ENCODE measurements at places on chromosomes 4 and X. TPM values are rescaled to one million over a fixed set of nuclear protein-coding genes. Genes with fewer than 3 reads are reported as not detected.
A peak's percentile ranks its signal among the peaks of the same experiment; 100 is the strongest.

FRMD7 gene
- total RNA-seq, result not detected

DNA sequence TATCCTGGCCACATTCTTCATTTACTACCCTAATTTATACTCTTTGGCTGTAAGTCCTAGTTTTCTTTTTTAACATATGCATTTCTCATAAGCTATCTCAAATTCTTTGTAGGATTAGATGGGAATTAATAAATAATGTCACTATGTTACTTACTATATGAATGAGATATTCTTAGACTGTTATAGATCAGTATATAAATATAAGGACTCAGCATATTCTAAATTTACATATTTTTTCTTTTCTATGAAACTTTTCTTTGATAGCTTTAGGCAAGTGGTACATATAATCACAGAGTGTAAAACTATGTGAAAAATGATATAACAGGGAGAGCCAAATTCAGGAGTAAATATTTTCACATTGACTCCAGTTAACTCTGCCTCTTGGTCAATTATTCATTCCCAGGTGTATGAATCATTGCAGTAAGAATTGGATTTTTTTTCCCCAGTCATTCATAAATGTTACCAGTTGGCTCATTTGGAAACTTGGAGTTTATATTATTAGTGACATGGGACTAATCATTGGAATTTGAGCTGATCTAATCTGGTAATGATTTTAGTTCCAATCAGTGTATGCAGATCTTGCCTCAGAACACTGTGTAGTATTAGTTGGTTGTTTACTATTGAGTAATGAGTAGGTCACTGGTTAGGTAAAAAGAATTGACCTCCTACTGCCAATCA is 25.3 kb downstream of the FHIP1A start:
- no peak for DNase-seq
- H3K27me3 ChIP-seq, result no peaks in the 10 kb centered on the region
- peaks cover 4% of the 10 kb centered on the region for H3K4me1 ChIP-seq
- no peak overlapping the region for H3K27ac ChIP-seq

PRPS1 gene
- 132 TPM for total RNA-seq

DNA sequence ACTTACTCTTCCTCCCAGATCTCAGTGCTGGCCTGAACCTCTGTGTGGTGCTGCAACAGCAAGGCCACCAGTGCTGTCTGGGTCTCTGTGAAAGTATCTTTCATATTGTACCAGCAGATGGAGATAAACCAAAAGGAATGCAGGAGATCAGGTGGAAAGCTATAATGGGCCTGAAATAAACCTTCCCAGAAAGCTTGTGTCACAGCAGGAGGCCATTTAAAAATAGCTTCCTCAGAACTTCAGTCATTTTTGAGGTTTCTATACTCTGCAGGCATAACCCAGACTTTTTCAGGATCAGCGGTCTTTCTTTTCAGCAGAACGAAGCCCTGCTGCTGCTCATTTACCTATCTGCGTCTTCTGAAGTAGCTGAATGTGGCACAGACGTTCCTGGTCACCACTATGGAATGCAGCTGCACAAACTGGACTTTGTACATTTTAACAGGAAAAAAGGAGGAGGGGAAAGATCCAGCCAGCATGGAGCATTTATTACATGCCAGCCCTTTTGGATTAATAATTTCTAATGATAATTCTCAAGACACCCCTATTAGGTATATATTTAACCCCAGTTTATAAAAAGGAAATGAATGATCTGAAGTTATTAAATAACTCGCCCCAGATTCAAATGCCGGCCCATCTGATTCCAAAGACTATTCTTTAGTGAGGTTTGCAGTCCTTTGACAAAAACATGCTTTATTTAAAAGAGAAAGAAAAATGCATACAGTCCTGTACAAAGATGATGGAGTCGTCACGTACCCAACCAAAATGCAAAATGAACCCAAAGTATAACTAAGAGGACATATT is 119.7 kb downstream of the NFKB1 start:
- no peak overlapping the region for H3K4me3 ChIP-seq
- peaks cover 49% of the 10 kb centered on the region for H3K4me1 ChIP-seq
- peaks cover 22% of the 10 kb centered on the region for H3K36me3 ChIP-seq
- peak overlapping the region; percentile 76 for H3K27ac ChIP-seq

SLC10A6 gene
- not detected for total RNA-seq

GRCh38 chr4:77927991-77928925 is 65.6 kb downstream of the MRPL1 start:
- H3K27ac ChIP-seq, result no peak overlapping the region
- no peak overlapping the region for H3K4me3 ChIP-seq
- no peaks in the 10 kb centered on the region for H3K27me3 ChIP-seq
- H3K4me1 ChIP-seq, result no peaks in the 10 kb centered on the region

DNA sequence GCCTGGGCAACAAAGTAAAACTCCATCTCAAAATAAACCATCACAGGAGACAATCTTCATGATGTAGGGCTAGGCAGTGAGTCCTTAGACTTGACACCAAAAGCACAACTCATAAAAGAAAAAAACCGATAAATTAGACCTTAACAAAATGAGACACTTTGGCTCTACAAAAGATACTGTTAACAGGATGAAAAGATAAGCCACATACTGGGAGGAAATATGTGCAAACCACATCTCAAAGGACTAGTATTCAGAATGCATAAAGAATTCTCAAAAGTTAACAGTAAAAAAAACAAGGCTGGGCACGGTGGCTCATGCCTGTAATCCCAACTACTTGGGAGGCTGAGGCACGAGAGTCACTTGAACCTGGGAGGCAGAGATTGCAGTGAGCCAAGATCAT is 13.2 kb downstream of the EFHC2 start:
- no peak overlapping the region for H3K4me3 ChIP-seq
- no peak for DNase-seq
- H3K27ac ChIP-seq, result no peak overlapping the region
- H3K27me3 ChIP-seq, result no peaks in the 10 kb centered on the region
- no peaks in the 10 kb centered on the region for H3K36me3 ChIP-seq

- H3K27ac ChIP-seq, result no peak overlapping the region
- no peak for DNase-seq
- H3K27me3 ChIP-seq, result no peaks in the 10 kb centered on the region
- peaks cover 21% of the 10 kb centered on the region for H3K4me1 ChIP-seq
- no peak overlapping the region for H3K4me3 ChIP-seq
Observed at GRCh38 chr4:112176596-112176995, 31.3 kb downstream of the FAM241A start.

GRCh38 chrX:52261463-52262194 is 76.9 kb downstream of the MAGED4 start:
- peaks cover 13% of the 10 kb centered on the region for H3K4me1 ChIP-seq
- DNase-seq, result peak; percentile 90
- no peaks in the 10 kb centered on the region for H3K36me3 ChIP-seq
- peak overlapping the region; percentile 99 for H3K27ac ChIP-seq
- H3K27me3 ChIP-seq, result peaks cover 6% of the 10 kb centered on the region
- peak overlapping the region; percentile 93 for H3K4me3 ChIP-seq

GRCh38 chr4:162683659-162684370 is 482.9 kb downstream of the NAF1 start:
- no peak overlapping the region for H3K4me3 ChIP-seq
- no peaks in the 10 kb centered on the region for H3K27me3 ChIP-seq
- no peak overlapping the region for H3K27ac ChIP-seq

GRCh38 chr4:126611900-126612299 is 1020.9 kb upstream of the INTU start:
- no peak overlapping the region for H3K27ac ChIP-seq
- H3K36me3 ChIP-seq, result no peaks in the 10 kb centered on the region
- H3K27me3 ChIP-seq, result no peaks in the 10 kb centered on the region
- no peak overlapping the region for H3K4me3 ChIP-seq

CLIC2 gene
- 0.40 TPM for total RNA-seq

CCNQ gene
- total RNA-seq, result 18.1 TPM

DNA sequence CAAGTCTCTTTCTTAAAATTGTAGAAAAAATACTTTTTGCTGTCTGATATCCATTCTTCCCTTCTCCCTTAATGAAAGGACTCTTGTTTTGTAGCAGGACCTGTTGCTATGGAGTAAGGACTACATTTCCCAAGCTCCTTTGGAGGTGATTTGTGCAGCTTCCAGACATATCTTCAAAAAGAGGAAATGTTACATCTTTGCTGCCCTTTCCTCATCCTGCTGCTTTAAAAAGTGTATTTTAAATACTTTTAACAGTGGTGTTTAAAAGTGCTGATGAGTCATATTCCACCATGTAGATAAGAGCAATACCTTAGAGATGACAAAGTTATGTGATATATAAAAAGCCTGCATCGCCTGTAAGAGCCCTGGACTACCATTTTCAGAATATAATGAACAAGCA is 98.7 kb downstream of the CFAP299 start:
- peaks cover 10% of the 10 kb centered on the region for H3K4me1 ChIP-seq
- H3K27me3 ChIP-seq, result no peaks in the 10 kb centered on the region
- H3K36me3 ChIP-seq, result peaks cover 3% of the 10 kb centered on the region
- DNase-seq, result no peak

CT47B1 gene
- total RNA-seq, result not detected
